ENCODE measurements at places on chromosomes 7 and 10.
A peak's percentile ranks its signal among the peaks of the same experiment; 100 is the strongest.

GRCh38 chr7:75725306-75725705 is 13.4 kb downstream of the HIP1 start:
- no peak for DNase-seq

- no peak for DNase-seq
Observed at GRCh38 chr10:78381107-78381506, 347.4 kb downstream of the RPS24 start.

DNA sequence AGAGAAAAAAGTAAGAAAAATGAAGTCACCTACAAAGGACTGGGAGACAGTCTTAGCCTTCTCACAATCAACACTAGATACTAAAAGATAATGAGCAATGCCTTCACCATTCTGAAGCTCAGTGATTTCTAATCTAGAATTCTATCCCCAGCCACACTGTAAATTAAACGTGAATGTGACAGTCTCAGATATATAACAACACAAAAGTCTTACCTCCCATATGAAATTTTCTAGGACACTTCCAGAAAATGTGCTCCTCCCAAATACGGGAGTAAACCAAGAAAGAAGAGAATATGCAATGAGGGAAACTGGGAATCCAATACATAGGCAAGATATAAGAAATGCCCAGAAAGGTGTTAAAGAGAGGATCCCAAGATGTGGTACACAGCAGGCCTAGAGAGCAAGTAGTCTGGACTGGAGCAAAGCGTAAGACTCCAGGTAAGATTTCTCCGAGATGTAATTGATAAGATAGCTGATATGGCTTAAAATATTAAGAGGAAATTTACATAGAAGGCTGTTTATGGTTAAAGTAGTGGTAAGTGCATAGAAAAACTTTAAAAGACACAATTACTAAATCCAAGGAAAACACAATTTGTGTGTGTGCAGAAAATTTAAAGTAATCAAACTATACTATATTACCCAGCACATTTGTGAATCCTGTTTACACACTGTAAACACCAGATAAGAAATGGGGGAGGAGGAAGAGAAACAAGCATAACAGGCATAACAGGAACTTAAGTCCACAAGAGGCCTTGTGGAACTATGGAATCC is 44.1 kb downstream of the SGMS1 start:
- DNase-seq: no peak

- no peak for DNase-seq
Observed at GRCh38 chr7:127367679-127368078, 24.8 kb downstream of the ZNF800 start.

DNA sequence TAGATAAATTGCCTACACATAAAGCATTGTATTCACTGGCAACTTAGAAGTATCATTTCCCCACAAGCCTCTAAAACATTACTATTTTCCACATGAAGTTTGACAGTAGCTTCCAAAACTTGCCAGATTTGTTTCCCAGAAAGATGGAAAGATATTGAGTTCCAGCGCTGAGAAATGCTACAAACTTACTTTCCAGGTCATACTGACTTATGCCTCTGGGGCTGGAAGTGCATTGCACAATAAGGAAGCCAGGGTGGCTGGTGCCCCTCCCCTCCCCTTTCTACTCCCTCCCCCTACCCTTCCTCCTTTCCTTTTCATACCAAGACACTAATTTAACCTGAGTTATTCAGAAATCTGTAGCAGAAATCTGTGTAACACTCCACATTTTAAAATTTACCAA is 212.6 kb downstream of the WDR37 start:
- no peak for DNase-seq

DNA sequence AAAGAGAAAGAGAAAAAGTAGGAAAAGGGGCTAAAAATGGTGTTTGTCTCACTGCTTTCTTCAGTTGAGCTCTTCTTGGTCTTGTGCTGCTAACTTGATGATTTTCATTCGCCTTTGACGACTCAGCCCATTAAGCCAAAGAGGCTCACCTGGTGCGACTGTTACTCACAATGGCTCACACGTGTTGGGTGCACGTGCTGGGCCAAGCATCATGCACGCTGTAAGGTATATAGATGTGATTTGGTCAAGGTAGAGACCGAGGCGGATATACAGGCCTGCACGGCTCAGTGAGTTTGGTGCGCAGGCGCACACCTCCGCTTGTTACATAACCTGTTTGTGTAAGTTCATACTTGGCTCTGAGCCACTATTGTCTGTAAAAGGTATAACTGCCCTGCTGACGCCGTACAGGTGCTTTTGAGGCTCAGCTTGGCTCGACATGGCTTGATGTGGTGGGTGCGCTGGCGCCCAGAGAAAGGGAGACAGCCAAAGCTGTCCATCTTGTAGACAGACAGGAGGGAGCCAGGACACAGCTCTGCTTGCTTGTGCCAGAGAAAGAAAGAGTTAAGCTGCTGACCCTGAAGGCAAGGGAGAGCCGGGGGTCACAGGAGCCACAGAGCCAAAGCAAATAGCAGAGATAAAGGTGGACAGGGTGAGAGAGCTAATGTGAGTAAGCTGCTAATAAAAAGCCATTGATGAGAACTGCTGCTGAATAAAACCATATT is 33.6 kb downstream of the ANKRD16 start:
- no peak for DNase-seq

DNA sequence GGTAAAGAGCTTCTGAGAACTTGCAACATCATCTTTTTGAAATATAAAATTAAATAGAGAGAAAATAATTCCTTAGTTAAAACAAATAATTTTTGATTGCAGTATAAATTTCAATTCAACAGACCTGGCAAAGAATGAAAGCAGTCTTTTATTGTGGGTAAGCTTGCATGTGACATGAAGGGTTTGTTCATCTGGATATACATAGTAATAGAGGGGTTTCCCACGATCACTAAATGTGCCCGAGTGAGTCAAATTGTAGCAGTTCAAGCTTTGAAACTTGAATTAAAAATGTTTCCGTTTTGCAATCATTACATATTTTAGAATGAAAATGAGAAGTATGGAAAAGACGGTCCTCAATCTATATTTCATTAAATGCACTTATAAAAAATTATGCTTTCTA is 658.4 kb upstream of the MBL2 start:
- no peak for DNase-seq

DNA sequence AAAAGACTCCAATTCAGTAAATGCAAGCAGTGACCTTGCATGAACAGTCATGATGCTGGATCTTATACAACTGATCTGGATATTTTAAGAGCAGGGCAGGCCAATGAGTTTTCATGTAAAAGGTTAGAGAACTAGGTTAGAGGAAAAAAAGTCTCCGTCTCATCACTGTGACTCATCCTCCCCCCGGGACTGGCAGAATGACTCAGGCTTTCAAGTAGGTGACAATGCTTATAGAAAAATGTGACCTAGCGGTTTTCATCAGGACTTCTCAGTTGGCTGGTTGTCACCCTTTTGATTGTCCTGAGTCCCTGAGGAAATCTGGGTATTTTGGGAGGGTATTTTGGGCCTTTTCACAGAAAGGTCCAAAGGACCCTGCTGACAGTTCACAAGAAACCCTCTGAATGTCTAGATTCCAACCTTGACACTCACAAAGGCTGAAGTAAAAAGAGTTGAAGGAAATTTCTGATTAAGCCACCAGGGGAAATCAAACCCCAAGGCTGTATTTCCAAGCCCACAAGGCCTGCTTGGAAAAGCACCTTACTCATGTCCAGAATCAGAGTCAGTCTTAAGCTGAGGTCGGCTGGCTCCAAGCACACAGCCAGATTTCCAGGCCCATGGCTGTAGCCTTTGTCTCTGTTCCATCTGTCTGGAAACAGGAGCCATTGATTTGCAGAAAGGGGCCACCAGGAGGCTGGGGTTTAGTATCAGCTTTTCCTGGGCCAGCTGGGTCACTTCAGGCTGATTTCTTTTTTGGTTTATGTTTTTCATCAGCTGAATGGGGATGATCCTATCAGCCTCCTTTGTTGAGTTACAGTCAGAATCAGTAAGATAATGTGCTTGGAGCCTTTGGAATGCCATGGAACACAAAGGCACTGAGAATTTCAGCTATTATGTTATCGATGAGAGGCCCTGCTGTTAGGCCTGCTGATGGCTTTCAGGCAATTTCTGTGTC is 226.4 kb upstream of the HABP2 start:
- peak; percentile 84 for DNase-seq

GRCh38 chr10:62732841-62733653 is 71.5 kb upstream of the ADO start:
- no peak for DNase-seq

All from SK-N-DZ (cell line).